ENCODE measurements at places on chromosomes 2 and 18. TPM values are rescaled to one million over a fixed set of nuclear protein-coding genes. Genes with fewer than 3 reads are reported as not detected.

Gene ACADL
- 15.3 TPM for polyA plus RNA-seq

Gene ZBTB7C
- 14.2 TPM for polyA plus RNA-seq

Gene MC5R
- polyA plus RNA-seq, result 0.17 TPM

Gene RPRM
- 4.5 TPM for polyA plus RNA-seq

Gene SPOPL
- 29.6 TPM for polyA plus RNA-seq

Gene CHST10
- polyA plus RNA-seq, result 23.8 TPM

Gene KRCC1
- 56.3 TPM for polyA plus RNA-seq

Gene LHCGR
- 0.22 TPM for polyA plus RNA-seq

Gene ERMN
- polyA plus RNA-seq, result not detected

Gene TXNDC2
- 0.08 TPM for polyA plus RNA-seq

Gene GREB1L
- 2.9 TPM for polyA plus RNA-seq

Gene INPP5D
- 7.3 TPM for polyA plus RNA-seq

- peak; percentile 9 for DNase-seq
Observed at GRCh38 chr2:206160125-206160806, 571 bp downstream of the EEF1B2 start.

GRCh38 chr18:74861154-74861553 lies 263.5 kb downstream of the ZNF407 start:
- no peak for DNase-seq

DNA sequence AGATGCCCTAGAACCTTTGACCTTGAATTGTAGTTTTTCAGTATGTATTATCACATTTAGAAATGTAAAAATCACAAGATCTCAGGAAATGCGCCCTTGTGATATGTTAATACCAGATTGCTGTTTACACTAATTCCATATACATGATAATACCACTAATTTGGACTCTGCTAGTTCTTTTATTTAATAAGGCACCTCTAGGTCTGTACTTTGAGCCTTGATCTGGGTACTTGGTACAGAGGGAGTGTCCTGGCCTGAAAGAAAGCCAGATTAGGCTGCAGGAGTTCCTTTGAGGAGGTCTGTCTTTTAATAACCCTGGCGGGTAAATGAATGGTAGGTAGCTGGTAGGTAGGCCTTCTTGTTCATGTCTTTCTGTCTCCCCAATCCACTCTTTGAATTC lies 26.3 kb downstream of the PLEKHA3 start:
- no peak for DNase-seq

- no peak for DNase-seq
Observed at GRCh38 chr18:8519102-8519501, 90.1 kb upstream of the RAB12 start.

- no peak for DNase-seq
Observed at GRCh38 chr2:226057914-226058313, 658.4 kb downstream of the NYAP2 start.

GRCh38 chr2:96520697-96521096 lies 15.5 kb upstream of the NEURL3 start:
- no peak for DNase-seq

DNA sequence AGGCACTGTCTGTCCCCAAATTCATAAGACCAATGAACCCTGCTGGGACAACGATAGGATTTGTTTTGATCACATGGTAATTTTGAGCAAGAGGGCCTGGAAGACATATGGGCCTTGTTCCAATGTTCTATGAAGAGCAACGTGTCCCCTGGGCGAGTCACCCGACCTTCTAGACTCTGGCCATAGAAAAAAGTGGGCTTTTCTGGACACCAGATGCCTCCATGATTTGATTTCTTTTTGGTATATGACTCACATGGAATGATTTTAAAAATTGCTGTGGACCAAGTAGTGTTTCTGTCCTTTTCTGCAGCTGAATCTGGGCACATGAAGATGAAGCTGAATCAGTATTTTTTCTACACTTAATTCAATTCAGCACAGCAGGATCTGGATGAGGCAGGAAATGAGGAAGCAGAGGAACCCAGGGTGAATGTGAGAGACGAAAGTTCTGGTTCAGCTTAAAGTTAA lies 104.9 kb downstream of the CDC42EP3 start:
- no peak for DNase-seq

DNA sequence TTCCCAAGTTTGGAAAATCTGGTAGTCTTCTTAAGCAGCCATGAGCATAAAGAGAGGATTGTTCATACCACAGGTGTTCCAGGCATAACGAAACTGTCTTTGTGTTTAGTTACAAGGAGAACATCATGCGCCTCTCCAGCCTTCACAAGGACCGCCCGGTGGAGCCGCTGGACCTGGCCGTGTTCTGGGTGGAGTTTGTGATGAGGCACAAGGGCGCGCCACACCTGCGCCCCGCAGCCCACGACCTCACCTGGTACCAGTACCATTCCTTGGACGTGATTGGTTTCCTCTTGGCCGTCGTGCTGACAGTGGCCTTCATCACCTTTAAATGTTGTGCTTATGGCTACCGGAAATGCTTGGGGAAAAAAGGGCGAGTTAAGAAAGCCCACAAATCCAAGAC lies 6.0 kb upstream of the MROH2A start:
- no peak for DNase-seq

DNA sequence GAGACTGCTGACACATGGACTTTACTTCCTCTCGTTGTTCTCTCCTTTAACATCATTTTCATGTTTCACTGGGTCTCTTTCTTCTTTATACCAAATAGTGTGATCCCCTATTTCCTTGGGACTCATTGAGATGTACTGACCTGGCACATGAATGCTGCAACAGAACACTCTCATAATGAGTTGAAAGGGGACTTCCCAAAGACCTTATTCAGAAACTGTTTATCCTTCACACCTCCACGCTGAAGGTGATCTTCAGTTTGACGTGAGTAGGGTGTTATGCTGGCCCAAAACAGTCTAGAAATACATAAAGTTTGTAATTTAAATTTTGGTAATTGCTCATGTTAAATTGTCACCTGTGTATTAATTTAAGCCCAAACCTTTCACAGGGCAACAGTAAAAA lies 1096.8 kb upstream of the GYPC start:
- no peak for DNase-seq

DNA sequence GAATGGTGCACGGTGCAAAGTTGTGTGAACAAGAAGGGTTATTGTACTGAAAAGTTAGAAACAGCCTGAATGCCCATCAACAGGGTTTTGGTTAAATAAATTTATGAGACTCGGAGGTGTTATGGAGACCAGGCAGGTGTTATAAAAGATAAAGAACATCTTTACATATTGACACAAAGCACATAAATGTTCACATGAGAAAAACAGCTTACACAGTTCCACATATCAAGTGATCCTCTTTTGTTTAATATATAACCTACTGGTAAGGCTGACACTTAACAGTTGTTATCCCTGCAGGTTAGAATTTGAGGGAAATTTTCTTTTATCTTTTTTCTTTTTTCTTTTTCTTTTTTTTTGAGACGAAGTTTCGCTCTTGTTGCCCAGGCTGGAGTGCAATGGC lies 20.0 kb upstream of the ARPC2 start:
- no peak for DNase-seq

DNA sequence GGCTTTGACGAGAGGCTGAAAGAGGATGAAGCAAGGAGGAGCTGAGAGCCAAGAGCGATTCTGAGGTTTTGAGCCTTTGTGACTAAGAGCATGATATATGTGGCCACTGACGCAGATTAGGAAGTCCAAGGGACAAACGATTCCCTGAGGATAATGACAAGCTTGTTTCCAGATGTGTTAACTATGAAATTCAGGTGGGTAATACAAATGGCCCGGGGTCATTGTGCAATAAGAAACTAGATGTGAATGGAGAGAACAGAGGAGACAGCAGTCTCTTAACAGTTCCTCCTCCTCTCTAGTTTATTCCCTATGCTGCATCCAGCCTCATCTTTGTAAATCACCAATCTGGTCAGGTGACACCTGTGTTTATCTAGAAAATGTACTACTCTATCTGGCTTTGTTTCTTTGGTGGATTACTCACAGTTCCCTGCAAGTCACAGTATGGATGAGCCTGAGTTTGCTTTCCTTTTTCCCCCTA lies 84.2 kb downstream of the SOCS6 start:
- DNase-seq, result no peak

- no peak for DNase-seq
Observed at GRCh38 chr2:187500585-187501359, 52.7 kb upstream of the CALCRL start.

DNA sequence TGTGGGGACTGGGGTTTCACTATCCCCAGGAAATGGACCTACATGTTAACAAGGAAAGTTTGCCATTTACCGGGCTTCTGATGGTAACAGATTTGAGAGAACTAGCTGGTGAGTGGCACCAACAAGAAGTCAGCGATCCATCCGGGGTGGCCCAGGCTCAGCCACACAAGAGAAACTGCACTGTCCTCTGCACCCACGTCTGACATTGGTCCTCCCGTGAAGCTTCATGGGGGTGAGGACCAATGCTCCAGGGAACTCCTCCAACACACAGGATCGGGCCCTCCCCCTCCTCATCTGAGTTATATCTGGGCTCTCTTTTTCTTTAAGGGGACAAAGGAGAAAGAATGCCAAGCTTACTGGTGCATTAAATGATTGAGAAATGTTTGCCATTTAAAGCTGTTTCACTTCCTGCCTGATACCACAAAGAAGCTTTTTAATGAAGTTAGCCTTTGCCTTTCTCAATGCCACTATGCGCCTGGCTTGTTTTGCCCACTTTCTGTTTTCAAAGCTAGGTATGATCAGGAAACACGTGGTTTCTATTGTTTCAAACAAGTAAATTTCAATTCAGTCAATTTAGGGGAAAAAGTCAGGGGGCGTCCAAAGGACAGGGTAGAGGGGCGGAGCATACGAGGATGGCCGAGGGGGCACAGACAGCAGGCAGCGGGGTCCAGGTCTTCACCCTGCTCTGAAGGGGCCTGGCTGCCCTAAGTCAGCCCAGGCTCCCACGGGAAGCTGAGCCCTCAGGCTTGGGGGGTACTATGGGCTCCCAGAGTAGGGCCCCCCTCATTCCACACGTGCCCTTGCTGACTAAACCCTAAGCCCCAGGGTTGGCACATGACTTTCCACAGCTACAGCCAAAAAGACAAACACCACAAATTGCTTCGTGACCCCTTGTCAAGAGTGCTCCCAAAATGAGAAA lies 204.0 kb upstream of the ID2 start:
- DNase-seq, result no peak

DNA sequence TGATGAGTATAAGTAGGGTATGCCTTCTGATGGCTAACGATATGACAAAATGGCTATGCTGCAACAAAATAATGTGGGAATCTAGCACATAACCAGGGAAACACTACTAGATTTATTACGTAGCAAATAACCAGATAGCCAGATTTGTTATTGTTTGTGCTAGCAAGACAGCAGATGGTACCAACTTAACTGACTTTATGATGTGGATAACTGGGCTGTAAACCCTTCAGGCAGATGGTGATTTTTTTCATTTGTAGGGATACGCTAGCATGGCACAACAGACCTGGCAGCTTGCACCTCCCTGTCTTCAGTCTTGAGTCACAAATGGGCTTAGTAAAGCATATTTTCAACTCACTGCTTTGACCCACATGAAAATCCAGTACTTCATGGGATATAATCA lies 48.7 kb downstream of the PRELID3A start:
- DNase-seq, result no peak

DNA sequence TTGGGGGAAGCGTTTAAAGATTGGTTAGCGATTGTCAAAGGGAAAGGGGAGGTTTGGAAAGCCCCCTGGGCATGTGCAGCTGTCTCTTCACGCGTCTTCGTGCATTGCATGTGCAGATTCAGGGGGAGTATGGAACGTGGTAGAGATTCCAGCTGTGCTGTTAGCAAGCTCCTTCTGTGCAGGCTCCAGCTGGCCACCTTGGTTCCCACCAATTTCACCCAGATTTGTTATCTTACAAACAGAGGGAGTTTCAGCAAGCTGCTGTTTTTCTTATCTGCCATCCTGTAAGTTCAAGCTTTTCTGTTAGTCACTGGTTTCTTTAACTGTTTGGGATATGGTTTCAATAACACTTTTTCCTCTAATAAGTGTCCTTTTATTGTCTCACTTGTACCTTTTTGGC lies 30.4 kb downstream of the FARP2 start:
- DNase-seq, result no peak

DNA sequence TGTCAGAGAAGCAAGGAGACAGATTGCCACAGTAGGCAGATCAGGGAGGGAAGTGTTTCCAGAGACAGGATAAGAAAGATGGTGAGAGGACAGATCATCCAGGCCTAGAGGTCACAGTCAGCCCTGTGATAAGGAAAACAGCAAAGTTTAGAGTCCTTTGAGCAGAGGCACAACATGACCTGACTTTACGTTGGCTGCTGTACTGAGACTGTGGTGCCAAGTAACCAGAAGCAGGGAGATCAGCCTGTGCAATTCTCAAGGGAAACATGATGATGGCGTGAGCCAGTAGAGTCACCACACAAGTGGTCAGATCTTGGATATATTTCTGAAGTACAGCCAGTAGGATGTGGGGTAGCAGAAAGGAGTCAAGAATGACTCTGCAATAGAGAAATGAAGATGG lies 43.7 kb downstream of the SMC6 start:
- no peak for DNase-seq

Data from left renal cortex interstitium (tissue), 4 donors.